ENCODE measurements at places on chromosomes 5 and 9.

DNA sequence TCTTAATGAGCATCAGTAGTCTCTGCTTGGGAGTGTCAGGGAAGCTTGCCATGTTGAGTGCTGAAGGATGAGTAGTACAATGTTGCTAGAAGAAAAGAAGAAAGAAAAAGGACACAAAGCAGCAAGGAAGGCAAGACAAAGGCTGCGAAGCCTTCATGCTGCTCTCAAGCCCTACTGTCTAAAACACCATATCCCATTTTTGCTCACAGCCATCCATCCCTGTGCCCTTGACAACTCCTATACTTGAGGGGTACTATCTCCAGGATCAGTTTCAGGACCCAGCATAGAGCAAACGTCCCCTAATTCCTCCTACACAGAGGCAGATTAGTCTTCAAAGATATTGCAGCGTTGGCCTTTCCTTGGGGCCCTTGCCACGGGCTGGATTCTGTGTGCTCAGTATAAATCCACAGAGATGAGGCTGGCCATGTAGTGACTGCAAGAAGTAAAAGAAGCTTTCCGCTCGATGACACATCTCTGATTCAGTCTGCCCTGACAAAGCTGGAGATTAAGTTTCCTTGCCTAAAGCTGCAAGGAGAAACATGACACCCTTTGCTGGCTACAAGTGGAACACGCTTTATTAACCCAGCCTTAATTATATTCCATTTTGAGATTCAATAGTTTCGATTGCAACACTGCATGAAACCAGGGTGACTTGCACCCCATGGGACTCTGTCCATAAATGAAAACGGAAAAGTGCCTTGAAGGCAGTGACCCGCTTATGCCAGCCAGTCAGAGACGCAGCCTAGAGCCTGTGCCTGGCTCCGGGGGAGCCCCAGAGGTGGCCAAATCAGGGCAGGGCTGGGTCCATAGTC lies 304.6 kb downstream of the ACTL7B start:
- DNase-seq, result peak; percentile 48

DNA sequence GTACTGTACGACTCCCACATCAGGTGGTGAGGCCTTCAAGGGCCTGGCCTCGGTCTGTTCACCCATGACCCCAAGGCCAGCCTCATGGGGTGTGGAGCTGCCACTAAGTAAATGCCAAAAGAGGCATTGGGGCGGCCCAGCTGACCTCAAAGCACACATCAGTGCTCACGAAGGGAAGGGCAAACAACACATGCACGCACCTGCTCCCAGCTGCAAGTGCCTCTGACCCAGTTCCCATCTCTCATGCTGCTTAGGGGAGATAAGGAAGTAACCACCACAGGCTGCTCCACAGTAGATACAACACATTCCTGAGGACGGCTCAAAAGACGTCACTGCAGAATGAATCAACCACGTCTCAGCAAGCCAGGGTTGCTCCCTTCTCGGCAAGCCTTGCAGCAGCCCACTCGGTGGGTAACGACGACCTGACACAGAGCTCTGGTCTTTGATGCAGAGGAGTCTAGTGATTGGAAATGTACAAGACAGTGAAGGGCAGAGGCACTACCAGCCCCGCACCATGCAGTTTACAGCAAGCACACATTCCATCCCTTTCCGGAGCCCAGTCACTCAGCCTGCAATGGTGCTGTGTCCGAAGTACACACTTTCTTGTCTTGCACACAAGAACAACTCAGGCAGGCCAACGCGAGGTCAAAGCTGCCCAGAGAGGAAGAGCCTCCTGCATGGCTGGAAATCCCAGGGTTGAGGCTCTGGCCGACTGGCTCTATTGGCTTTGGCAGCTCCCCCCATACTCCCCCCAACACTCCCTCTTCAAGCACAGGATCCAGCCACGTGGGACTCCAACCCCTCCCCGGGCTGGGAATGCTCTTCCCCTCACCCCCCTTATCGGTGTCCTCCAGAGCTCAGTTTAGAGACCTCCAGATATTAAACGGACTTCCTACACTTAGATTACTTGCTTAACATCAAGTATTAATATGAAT lies 31.8 kb downstream of the FABP6 start:
- no peak for DNase-seq

DNA sequence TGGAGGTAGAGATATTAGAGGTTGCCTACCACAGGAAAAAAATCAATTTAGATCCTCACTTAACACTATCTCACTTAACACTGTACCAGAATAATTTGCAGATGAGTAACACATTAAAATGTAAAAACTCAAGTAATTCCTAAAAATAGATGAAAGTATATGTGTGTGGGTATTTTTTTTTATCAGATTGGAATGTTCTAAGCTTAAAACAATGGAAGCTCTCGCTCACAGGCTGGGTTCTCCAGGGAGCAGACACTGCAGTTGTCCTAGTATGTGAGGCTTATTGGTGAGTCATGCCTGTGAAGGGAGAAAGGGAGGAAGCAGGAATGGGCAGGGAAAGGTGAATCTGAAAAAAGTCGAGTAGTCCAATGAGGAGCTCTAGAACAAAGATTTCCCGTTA lies 181.3 kb upstream of the ZNF608 start:
- no peak for DNase-seq

GRCh38 chr9:101569741-101570501 lies 24.8 kb downstream of the PPP3R2 start:
- no peak for DNase-seq

DNA sequence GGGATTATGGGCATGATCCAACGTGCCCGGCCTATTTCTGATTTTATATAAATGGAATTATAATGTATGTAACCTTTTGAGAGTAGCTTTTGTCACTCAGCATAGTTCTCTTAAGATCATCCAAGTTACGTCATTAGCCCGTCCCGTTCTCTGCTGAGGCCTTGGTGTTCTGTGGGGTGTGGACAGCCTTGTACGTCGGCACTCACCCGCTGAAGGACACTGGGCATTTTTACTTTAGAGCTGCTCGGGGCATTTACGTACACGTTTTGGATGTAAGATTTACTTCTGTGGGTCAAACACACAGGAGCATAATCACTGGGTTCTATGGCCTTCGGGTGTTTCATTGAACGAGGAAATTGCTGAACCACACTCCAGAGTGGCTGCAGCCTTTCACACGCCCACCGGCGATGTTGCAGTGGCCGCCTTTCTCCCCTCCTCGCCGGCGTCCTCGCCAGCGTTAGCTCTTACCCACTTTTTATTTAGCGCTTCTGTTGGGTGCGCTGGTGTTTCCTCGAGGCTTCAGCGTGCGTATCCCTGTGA lies 101.8 kb downstream of the EHMT1 start:
- DNase-seq, result no peak

- no peak for DNase-seq
These were observed 44.5 kb downstream of the FBXO10 start for GRCh38 chr9:37531699-37532098.

GRCh38 chr5:87151547-87151946 lies 116.1 kb upstream of the RASA1 start:
- peak; percentile 32 for DNase-seq

- DNase-seq, result no peak
These were observed 28.3 kb downstream of the LRRC70 start for GRCh38 chr5:62606878-62607277.

- no peak for DNase-seq
These were observed 442.4 kb upstream of the ZNF462 start for GRCh38 chr9:106420511-106420944.

DNA sequence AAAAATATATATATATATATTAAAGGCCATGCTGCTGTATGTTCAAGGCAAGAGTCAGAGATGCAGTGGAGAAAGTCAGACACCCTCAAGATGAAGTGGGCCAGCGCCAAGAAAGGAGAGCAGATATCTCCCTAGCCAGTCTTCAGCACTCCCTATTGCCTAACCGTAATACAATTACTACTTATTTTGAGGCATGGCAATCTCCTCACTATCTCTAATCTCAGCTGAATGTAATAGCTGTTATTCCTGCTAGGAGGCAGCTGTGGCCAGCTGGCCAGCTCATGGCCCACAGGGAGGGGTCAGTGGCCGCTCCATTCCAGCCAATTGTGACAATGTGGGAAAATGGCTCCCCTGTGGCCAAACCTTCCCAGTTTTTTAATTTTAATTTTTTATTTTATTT lies 87.5 kb upstream of the FBXW11 start:
- DNase-seq, result no peak

DNA sequence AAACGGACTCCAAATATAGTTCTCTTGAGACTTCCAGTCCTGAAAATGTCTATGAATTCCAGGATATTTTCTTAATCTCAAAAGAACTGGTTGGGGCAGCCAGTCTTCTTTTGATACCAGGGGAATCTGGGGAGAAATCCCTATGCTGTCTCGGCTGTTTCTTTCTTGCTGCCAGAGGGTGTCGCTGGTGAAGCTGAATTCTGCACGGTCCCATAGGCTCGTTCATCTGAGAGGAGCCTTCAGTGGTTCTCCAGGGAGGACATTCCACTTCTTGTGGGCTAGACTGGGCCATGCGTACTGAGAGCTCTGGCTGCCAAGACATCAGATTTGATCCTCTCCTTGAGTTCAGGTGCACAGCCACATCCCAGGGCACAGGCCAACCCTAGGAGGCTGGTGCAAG lies 155.0 kb upstream of the CLINT1 start:
- DNase-seq, result peak; percentile 54

DNA sequence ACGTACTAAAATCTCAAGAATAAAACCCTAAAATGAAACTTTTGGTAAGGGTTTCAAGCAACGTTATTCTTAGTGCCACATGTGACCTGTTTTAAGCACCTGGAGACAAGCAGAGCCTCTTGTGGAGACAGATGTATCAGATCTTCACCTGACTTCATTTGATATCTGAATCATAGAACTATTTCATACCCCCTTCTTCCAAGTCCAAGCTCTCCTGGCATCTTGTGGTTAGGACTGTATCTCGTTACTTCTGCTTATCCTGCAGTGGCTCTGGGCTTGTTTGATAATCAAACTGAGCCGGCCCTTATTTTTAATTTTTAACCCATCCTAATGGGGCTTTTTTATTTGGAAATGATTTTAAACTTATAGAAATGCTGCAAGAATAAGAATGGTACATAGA lies 11.1 kb upstream of the FSD1L start:
- DNase-seq, result no peak

- DNase-seq, result no peak
These were observed 15.9 kb downstream of the RLN2 start for GRCh38 chr9:5288591-5288990.

- no peak for DNase-seq
These were observed 111.0 kb upstream of the SARDH start for GRCh38 chr9:133849110-133849670.

GRCh38 chr9:32455738-32456137 lies 70.3 kb downstream of the RIGI start:
- DNase-seq, result no peak

DNA sequence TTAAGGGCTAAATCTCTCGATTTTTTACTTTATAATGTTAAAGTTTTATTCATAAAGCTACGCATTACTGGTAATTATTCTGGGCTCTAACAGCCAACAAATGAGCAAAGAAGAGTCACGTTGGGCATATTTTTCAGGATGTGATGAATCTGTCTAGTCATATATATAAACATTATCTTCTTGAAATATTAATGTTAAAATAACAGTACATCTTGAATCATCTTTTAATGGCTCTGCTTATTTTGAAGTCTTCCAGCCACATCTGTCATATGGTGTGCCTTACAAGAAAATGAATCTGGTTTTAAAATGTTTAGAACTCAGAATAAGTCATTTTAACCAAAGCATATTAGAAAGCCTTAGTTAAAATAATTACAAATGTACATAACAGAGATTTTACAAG lies 96.9 kb downstream of the CWC27 start:
- DNase-seq, result no peak

DNA sequence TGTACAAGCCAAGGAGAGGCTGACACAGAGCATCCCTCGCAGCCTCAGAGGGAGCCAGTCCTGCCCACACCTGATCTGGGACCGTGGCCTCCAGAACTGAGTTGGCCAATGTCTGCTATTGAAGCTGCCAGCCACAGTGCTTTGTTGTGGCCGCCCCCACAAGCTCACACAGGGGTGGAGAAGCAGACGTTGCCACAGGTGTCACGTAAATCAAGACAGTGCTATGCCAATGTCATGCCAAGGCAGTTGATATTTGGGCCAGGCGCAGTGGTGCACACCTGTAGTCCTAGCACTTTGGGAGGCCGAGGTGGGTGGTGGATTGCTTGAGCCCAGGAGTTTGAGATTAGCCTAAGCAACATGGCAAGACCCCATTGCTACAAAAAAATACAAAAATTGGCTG lies 17.3 kb upstream of the TERT start:
- DNase-seq, result no peak

- no peak for DNase-seq
These were observed 8.4 kb downstream of the FNBP1 start for GRCh38 chr9:130034570-130034969.

GRCh38 chr5:59173578-59173977 lies 590.7 kb downstream of the RAB3C start:
- DNase-seq, result peak; percentile 9
